Activated T-cell treated with anti-CD3 and anti-CD28 coated beads, Interleukin-2, amount 50 U/mL, for 48 hours (primary cell): ENCODE measurements at places on chromosomes 11 and 22.
A peak's percentile ranks its signal among the peaks of the same experiment; 100 is the strongest.

DNA sequence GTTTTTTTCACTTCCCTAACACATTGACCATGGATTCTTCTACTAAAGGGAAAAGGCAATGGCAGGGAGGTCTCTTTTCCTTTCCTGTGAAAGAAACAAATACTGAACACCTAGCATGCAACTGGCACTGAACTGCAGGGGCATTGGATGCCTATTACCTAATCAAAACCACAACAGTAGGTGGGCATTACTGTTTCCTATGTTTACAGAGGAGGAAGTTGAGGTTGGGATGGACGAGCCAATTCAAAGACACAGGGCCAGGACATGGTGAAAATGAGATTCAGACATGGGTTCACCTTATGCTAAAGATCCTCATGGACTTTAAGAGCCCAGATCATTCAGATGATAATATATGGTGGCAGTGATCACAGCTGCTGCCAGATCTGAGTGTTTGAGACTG is 407.0 kb downstream of the MIAT start:
- no peak for DNase-seq

DNA sequence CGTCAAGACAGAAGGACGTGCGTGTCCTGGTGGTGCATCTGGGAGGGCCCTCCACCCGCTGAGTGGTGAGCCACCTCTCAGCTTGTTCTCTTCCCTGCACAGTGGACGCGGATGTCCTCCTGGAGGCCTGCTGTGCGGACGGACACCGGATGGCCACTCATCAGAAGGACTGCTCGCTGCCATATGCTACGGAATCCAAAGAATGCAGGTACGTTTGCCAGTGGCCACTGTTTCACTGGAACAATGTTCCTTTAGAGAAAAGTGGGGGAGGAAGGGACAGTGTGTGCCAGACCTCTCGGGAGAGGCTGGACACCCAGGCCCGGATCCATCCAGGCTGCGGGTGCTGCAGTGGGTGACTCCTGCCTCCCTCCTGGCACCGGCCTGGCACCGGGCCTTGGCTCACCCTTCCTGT is 15.9 kb downstream of the FBLN1 start:
- no peak for DNase-seq

GRCh38 chr11:4672470-4672869 is 25.2 kb downstream of the OR51E2 start:
- no peak for DNase-seq

DNA sequence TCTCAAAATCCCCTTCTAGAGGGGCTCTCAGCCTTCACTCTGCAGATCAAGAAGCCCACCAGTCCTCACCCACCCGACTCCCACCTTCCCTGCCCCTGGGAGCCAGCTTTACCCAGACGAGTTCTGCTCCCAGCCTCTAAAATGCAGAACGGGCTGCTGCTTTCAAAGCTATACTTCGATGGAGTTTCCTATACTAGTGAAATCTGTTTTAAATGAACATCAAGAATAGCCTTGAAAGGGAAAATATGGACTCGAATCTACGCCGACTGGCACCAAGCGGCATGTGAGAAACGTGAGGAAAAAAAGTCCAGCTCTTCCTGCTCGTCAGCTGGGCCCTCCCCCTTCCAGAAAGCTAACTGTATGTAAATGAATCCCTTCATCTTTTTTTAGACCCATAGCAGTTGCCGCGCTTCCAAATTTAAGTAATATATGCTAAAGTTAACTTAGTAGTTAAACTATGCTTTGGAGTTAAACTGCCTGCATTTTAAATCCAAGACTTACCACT is 211.7 kb downstream of the NTM start:
- DNase-seq: no peak

GRCh38 chr22:30573594-30574094 is 821 bp downstream of the GAL3ST1 start:
- no peak for DNase-seq

GRCh38 chr11:48073031-48073861 is 92.9 kb downstream of the PTPRJ start:
- DNase-seq: no peak

GRCh38 chr22:38868286-38868721 is 3.7 kb downstream of the CBX6 start:
- no peak for DNase-seq

DNA sequence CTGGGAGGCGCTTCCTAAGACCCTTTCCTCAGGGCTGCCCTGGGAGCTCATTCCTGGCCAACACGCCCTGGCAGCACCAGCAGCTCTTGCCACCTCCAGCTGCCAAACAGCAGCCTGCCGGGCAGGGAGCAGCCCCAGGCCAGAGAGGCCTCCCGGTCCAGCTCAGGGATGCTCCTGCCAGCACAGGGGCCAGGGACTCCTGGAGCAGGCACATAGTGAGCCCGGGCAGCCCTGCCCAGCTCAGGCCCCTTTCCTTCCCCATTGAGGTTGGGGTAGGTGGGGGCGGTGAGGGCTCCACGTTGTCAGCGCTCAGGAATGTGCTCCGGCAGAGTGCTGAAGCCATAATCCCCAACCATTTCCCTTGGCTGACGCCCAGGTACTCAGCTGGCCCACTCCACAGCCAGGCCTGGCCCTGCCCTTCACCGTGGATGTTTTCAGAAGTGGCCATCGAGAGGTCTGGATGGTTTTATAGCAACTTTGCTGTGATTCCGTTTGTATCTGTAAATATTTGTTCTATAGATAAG is 7.6 kb downstream of the SLC39A13 start:
- no peak for DNase-seq

- no peak for DNase-seq
Observed at GRCh38 chr11:57874981-57875380, 113.4 kb downstream of the CTNND1 start.

DNA sequence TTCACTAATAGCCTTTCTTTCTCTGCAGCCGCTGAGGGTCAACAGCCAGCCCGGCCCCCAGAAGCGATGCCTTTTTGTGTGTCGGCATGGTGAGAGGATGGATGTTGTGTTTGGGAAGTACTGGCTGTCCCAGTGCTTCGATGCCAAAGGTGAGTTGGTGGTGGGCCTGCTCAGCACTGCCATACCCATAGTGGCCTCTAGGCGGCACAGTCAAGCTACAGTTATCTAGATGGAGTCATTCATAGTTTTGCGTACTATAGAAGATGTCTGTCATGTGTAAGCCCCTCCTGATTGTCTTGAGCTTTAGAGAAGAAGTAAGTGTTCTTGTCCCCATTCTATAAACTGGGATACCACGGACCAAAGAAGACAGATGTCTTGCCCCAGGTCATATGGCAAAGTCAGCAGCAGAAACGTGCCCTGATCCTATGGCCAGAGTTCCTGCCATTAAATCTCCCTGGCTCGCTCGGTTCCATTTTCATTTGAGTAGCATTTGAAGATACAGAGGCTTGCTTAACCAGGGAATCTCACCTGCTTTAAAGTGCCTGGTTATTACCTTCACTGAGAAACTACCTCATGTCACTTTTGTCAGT is 42.1 kb upstream of the CRTAM start:
- DNase-seq: peak; percentile 83

DNA sequence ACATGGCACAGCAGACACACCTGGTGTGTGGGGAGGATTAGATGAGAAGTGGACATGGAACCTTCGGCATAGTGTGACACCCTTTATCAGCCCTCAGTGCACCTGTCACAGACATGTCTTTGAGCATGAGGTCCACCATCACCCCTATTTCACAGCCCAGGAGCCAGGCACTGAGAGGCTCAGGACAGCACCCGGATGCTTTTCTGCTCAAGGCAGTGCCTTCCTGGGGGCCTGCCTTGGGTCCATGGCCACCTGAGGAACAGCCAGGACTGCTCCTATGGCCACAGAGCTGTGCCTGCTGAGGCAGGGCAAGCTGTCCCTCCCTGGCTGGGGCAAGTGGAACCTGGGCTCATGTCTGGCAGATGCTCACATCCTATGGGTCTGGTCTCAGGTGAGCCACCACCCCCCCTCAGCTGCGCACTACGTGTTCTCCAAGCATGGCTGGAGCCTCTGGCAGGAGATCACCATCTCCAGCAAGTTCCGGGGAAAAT is 75.8 kb downstream of the MORC2 start:
- no peak for DNase-seq

DNA sequence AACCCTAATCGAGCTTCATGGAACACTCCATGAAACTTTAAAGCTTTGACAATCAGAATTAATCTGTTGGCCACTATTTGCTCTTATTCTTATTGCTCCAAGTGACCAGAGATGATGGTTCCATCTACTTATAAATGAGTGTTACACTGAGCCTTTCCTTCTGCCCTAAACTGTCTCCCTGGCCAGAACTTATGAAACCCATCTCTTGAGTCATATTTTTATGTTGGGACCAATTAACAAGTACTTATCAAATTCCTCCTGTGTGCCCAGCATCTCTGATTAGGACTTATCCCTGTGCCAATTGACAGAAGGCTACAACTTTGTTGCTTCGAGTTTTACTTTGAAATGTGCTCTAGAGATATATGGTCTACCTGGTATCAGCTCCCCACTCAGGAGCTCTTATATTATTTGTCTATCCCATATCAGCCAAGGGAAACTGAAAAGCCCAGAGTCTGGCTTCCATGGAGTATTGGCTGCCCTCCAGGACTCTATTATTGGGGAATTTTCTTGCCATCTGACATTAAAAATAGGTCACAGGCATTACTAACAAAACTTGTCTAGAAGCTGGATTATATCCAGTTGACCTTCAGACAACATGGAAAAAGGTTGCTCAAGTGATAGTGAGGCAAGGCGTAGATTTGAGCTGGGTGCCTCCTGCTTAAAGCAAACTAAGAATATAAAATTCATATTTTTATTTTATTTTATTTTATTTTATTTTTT is 8.8 kb downstream of the KREMEN1 start:
- no peak for DNase-seq

- DNase-seq: no peak
Observed at GRCh38 chr11:17918049-17918605, 94.7 kb downstream of the SERGEF start.

DNA sequence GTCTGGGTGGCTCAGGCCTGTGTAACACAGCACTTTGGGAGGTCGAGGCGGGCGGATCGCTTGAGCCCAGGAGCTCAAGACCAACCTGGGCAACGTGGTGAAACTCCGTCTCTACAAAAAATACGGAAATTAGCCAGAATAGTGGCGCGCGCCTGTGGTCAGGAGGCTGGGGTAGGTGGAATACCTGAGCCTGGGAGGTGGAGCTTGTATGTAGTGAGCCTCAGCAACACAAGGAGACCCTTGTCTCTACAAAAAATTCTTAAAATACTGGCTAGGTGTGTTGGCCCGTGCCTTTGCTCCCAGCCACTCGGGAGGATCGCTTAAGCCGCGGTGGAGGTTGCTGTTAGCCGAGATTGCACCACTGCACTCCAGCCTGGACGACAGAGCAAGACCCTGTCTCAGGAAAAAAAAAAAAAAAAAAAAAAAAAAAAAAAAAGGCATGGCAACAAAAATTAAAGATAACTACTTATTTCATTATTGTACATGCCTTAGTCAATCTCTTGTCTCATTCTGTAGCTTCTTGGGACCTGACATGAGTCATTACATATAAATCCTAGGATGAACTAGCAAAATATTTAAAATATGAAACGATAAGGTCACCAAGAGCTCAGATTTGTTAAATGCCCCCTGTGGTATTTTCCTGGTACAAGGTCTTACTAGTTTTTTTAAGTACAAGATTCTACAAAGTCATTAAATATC is 1.1 kb downstream of the TAF1D start:
- peak; percentile 70 for DNase-seq

DNA sequence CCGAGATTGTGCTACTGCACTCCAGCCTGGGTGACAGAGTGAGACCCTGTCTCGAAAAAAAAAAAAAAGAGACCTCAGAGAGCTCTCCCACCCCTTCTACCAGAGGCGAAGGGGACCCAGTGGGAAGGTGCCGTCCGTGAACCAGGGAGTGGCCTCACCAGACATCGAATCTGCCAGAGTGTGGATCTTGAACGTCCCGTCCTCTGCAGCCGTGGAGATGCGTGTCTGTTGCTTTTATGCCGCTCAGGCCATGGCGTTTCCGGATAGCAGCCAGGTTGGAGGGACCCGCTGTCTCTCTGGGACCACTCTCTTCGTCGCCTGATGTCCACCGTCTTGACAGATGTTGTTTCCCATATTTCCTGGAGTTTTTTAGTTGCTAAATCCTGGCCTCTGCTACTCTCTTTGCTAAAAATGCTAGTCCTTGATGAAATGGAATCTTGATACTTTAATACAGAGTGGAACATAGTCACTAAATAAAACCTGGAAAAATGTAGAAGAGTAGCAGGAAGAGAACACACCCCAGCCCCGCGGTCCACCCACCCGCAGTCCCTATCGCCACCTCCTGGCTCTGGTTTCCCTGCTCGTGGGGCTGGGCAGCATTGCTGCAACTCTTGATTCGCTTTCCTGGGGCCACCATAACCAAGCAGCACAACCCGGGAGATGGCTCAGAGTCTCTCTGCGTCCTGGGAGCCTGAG is 12.0 kb upstream of the MUC6 start:
- no peak for DNase-seq

DNA sequence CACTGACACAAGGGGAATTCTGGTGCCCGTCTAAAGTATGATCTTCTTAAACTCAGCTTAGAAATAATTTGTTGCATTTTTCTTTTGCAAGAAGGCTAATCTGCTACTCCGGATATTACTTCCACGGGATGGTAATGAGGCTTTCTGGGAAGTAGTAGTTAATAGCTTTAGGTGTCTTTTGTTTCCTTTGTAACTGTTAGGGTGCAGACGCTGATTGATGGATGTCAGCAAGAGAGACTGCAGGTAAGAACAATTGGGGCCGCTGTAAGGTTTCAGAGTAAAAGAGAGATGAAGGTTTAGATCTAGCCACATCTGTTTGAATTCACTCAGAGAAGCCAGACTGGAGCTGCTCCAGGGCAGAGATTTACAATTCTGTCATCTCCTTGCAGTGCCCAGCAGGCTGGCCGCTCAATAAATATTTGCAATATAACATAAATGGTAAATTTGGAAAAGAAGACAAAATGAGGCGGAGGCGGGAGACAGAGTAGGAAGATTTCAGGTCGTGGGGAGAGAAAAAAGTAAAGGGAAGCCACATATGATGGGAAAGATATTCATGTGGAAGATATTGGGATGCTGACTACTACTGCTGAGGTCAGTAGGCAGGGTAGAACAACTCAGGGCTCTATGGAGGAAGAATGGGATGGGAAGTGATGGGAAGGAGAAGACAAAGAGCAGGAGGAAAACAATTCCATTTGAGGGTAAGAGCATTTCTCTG is 320.5 kb downstream of the AASDHPPT start:
- no peak for DNase-seq
